A549 treated with ZK216348 at 1 μM for 4 hours (cell line): ENCODE measurements at places on chromosomes 12 and 14. TPM values are rescaled to one million over a fixed set of nuclear protein-coding genes. Genes with fewer than 3 reads are reported as not detected.

GMFB gene
- total RNA-seq, result 34.8 to 87.3 TPM (median 41.8 TPM) in 5 replicates

SYNE2 gene
- 9.1 to 11.9 TPM (median 10.6 TPM) in 5 replicates for total RNA-seq

TPH2 gene
- 0.20 TPM in 1 of 5 replicates, not detected in the others for total RNA-seq

TSPAN11 gene
- total RNA-seq, result 0.04 to 0.16 TPM (median 0.08 TPM) in 4 of 5 replicates, not detected in the other

TAS2R43 gene
- not detected in 5 replicates for total RNA-seq

RGS6 gene
- total RNA-seq, result 0.05 TPM in 1 of 5 replicates, not detected in the others

SERPINA12 gene
- total RNA-seq, result not detected in 5 replicates

PLEKHG7 gene
- total RNA-seq, result not detected in 5 replicates

LPAR5 gene
- 0.42 to 1.1 TPM (median 0.76 TPM) in 5 replicates for total RNA-seq

CLEC7A gene
- total RNA-seq, result not detected in 5 replicates

ACOT2 gene
- total RNA-seq, result 38.7 to 54.0 TPM (median 52.6 TPM) in 5 replicates

PLBD1 gene
- total RNA-seq, result 4.1 to 6.1 TPM (median 5.3 TPM) in 5 replicates

CLEC1A gene
- not detected in 5 replicates for total RNA-seq

HOXC12 gene
- not detected in 5 replicates for total RNA-seq

SLCO1B1 gene
- 0.15 to 0.53 TPM (median 0.26 TPM) in 5 replicates for total RNA-seq

SLC6A12 gene
- total RNA-seq, result 0.50 to 1.5 TPM (median 0.55 TPM) in 5 replicates

FAM161B gene
- total RNA-seq, result 1.3 to 2.4 TPM (median 1.9 TPM) in 5 replicates

NAV3 gene
- total RNA-seq, result 7.9 to 13.7 TPM (median 12.4 TPM) in 5 replicates

SYNDIG1L gene
- not detected in 5 replicates for total RNA-seq

KTN1 gene
- total RNA-seq, result 103 to 172 TPM (median 110 TPM) in 5 replicates

DIO3 gene
- total RNA-seq, result not detected in 5 replicates

RASSF9 gene
- total RNA-seq, result 0.39 to 1.0 TPM (median 0.88 TPM) in 5 replicates

CEP170B gene
- total RNA-seq, result 13.0 to 30.1 TPM (median 25.4 TPM) in 5 replicates

IKZF4 gene
- total RNA-seq, result 1.9 to 3.0 TPM (median 2.5 TPM) in 5 replicates

SLC2A14 gene
- 0.12 to 0.14 TPM (median 0.13 TPM) in 3 of 5 replicates, not detected in the others for total RNA-seq

G2E3 gene
- 12.2 to 21.9 TPM (median 17.3 TPM) in 5 replicates for total RNA-seq

PTCSC3 gene
- not detected in 5 replicates for total RNA-seq

COPZ1 gene
- total RNA-seq, result 216 to 353 TPM (median 233 TPM) in 5 replicates

CNIH1 gene
- 209 to 360 TPM (median 245 TPM) in 5 replicates for total RNA-seq

OR6C4 gene
- not detected in 5 replicates for total RNA-seq

SERPINA9 gene
- total RNA-seq, result not detected in 5 replicates

GPR84 gene
- not detected in 5 replicates for total RNA-seq
